ENCODE measurements at places on chromosomes 3 and 15.
A peak's percentile ranks its signal among the peaks of the same experiment; 100 is the strongest.

- no peak for DNase-seq
These were observed 163.4 kb upstream of the NSMCE3 start for GRCh38 chr15:29433050-29433318.

DNA sequence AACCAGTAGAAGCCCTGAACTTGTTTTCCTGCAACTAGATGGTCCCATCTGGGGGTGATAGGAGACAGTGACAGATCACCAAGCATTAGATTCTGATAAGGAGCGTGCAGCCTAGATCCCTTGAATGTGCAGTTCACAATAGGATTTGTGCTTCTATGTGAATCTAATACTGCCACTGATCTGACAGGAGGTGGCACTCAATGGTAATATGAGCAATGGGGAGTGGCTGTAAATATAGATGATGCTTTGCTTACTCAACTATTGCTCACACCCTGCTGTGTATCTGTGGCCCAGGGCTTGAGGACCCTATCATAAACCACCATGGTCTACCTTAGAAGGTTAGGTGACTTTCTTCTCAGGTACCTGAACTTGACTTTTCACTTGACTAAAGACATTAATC is 417.1 kb upstream of the ARHGEF26 start:
- DNase-seq, result no peak

DNA sequence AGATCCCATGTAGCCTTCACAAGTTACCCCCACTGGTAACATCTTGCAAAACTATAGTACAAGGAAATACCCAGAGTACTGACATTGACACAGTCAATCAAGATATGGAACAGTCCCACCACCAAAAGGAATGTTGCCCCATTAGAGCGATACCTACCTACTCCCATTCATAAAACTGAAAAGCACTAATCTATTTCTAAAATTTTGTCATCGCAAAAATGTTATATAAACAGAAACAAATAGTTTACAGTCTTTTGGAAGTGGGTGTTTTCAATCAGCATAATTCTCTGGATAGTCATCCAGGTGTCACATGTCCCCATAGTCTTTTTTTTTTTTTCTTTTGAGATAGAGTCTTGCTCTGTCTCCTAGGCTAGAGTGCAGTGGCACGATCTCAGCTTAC is 156.9 kb upstream of the AGTR1 start:
- DNase-seq, result no peak

DNA sequence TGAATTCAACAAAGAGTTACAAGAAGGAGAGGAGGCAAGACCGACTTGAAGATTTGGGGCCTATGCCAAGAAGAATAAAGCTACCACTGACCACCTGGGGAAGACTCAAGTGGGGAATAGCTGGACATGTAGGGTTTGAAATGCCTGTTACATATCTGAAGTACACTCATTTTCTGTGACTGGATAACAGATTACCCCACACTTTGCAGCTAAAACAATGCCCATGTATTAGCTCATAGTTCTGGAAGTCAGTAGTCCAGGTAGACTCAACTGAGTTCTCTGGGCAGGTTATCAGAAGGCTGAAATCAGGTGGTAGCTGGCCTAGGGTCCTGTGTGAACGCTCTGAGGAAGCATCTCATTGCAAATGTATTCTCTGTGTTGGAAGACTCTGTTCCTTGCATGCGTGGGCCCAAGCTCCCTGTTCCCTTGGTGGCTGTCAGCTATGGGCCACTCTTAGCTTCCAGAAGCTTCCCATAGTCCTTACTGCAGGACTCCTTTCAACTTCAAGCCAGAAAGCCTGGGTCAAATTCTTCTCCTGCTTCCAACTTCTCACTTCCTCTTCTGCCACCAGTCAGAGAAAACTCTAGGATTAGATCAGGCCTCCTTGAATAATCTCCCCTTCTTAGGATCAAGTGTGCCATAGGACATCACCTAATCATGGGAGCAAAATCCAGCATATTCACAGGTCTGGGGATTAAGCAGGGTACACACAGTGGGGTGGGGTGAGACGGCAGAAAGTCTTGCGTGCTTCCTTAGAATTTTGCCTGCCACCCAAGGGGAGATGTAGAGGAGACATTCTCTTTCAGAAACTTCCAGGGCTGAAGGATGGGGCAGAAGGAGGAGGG is 187.8 kb downstream of the SHQ1 start:
- no peak for DNase-seq

GRCh38 chr3:187750513-187751123 is 5.3 kb upstream of the BCL6 start:
- no peak for DNase-seq

GRCh38 chr15:40388941-40389823 is 6.7 kb downstream of the KNSTRN start:
- DNase-seq, result no peak

DNA sequence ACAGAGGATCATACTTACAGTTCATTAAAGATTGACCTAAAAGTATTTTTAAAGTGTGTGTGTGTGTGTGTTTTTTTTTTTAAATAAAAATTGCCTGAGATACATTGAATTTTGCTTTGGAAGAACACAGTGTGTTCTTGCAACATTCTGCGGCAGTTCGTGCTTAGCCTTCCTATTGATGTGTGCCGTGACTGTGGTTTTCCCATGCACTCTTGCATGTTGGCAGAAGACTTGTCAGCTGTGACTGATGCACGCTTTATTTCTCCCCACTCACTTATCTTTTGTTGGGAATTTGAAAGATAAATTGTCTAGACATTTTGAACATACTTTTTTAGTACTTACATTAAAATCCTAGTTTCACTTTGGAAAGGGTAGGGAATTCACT is 136.3 kb upstream of the LRRFIP2 start:
- DNase-seq, result no peak

DNA sequence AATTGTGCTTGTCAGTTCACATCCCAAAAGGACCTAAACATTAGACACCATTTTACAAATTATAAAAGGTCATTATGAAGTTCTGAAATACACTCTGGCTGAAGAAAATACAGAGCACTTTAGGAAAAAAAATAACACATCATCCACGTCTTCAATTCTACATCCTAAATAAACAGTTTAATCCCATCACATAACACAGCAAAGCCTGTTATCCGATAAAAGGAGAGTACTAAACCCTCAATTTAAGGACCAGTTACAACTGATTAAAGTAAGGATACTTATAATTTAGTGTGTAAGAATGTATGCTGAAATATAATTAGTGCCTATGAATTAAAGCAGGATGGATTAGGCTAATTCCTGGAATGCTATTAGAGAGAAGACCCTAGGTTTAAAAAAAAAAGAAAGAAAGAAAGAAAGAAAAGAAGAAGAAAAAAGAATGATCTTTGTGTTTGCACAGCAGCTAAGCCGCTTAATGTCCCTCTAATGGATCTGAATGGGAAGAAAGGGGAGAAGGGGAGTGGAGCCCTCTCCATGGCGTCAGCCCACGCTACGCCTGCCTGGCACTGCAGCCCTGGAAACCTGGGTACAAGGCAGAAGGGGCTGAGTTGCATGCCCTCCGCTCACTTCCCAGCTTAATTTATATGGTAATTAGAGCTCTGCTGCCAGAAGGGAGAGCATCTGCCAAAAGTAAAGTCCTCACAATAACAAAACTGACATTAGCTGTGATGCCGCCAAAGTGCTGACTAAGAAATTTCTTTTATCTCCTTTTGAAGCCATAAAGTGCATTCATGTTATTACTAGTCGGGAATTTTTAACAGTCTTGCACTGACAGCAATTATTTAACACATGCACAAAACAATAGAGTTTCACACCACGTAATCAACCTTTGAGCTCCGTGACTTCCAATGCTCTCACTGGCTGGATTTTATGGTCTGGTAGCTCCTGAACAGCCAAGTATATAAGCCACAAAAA is 90.0 kb downstream of the FSIP1 start:
- DNase-seq, result peak; percentile 27

DNA sequence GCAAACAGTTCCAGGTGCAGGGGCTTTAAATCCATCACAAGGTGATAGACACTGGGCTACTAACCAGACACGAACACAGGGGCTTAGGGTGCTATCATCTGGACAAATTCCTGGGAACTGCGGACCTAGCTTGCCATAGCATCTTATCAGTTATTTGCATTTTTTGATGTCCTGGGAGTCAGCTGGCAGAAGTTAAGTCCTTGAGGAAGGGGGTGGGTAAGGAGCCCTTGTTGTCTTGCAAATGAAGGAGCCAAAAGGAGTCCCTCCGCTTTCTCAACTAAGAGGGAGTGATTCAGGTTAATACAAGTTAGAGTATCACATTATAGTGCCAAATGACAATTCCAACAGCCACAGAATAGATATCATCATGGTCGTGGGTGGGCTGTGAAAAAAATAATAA is 108.9 kb downstream of the NPAP1 start:
- no peak for DNase-seq

- no peak for DNase-seq
These were observed 331.0 kb upstream of the ROPN1 start for GRCh38 chr3:124322966-124323365.

GRCh38 chr3:129524081-129524480 is 4.4 kb upstream of the RHO start:
- DNase-seq, result no peak

GRCh38 chr3:143084856-143085731 is 34.5 kb upstream of the CHST2 start:
- DNase-seq, result no peak

DNA sequence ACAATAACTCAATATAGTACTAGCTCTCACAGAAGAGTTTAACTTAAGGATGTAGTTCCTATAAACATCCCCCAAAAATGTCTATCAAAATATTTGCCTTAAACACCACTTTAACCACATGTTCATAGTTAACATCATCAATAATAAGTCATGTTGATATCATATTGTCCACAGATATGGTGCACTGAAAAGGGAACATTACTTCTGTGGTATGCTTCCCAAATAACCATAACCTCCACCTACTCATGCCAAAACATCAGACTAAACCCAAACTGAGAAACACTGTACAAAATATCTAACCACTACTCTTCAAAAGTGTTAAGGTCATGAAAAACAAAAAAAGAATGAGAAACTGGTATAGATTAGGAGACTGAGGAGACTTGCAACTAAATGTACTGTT is 32.9 kb downstream of the SLC4A7 start:
- DNase-seq, result no peak

DNA sequence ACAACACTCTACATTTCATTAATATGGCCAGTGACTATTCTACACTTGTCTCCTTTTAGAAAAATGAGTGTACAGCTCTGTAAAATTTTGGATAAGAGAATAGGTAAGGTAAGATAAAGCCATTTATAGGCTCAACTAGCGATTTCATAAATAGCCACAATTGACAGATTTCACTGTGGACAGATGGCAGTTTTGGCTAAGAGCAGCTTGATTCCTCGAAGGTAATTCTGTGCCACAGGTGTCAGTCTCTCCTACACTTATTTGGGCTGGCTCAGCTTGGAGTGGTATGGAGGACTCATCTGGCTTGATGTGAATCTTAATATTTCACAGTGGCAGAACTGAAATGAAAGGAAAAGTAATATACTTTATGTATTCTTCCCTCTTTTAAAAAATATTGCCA is 536.7 kb upstream of the TBL1XR1 start:
- DNase-seq, result no peak

DNA sequence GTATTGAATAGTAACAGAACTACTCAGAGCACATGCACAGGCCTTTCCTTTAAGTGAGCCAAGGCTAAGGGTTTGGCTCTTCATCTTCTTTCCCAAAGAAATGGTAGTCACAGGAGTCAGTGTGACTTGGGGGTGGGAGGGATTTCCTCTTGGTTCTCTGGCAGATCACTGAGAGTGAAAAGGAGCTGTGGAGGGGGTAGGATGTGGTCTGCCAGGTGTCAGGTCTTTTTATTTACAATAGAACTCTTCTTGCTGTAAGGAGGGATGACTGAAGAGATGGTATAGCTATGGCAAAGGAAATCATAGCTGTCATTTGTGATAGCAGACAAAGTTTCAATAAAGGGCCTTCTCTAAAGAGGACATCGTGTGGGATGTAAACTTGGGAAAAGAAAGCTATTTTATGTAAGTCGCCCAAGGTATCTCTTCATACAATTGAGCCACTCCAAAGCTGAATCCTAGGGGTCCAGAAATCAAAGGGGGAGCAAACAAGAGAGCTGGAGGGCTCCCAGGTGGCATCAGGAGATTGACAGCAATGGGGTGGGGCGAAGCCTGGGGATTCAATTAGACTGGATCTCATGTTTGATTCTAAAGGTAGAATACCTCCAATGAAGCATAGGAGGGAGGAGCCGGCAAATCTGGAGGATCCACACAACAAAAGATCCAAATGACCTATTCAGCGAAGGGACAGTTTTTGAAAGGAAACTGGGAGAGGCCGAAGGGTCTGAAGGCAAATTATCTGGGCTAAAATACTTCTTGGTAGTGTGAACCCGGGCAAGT is 20.0 kb upstream of the CHD2 start:
- no peak for DNase-seq

GRCh38 chr3:169668957-169669741 is 5.6 kb upstream of the MECOM start:
- DNase-seq, result peak; percentile 25

GRCh38 chr3:188812198-188812597 is 359.6 kb upstream of the TPRG1 start:
- no peak for DNase-seq

DNA sequence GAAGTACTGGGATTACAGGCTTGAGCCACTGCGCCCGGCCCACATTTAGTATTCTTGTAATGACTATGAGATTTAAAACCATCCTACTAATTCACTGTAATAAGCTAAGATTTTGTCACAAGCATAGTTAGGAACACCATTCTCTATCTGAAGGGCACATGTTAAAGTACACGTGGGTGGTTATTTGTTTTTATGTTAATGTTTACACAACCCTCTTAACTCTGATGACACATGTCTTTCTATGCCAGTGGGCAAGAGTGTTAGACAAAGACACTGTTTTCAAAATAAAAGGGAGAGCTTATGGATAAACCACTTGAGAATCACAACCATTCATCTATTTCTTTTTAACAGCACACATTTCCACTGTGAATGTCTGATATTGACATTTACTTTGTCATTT is 537.6 kb upstream of the IL12A start:
- no peak for DNase-seq

DNA sequence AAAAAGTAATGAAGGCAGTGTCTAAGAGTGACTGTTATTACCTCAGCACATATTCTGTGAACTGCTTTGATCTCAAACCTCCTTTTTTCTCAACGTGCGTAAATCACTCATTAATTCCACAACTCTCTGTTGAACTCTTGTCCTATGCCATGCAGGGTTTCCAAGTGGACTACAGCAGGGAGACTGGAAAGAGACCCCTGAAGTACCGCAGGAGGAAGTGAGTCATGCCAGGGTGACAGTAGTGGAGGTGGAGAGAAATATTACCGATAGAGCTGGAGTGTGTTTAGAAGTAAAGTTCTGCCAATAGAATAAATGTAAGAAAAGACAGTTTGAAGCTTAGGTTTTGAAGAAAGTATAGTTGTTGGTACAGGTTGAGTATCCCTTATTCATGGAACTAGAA is 908.9 kb downstream of the ROBO1 start:
- DNase-seq, result no peak

- no peak for DNase-seq
These were observed 8.0 kb upstream of the CCDC13 start for GRCh38 chr3:42780892-42781700.

DNA sequence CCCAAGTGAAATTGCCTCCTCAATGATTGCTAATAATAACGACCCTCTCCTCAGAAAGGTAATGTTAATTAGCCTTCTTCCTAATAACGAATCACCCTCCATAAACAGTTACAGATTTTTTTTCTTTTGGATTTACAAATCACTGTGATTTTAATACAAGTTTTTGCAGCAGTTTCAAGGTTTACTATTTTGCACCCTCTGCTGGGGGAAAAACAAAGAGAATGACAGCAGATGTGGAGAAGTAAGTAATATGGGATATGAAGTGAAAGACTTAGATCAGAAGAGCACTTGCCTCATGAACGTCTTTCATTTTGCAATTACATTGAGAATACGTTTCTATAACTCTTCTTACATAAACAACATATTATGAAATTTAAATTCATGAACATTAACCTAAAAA is 16.1 kb upstream of the CNTN3 start:
- DNase-seq, result no peak
